Stimulated activated CD4-positive, alpha-beta T cell treated with anti-CD3 and anti-CD28 coated beads, TNF-alpha, amount 100 ng/mL, for 48 hours (primary cell): ENCODE measurements at places on chromosomes 1 and 21.

GRCh38 chr1:53430261-53430660 is 28.9 kb upstream of the DMRTB1 start:
- no peak for DNase-seq

- no peak for DNase-seq
These were observed 198.4 kb upstream of the PTGFR start for GRCh38 chr1:78292361-78292760.

DNA sequence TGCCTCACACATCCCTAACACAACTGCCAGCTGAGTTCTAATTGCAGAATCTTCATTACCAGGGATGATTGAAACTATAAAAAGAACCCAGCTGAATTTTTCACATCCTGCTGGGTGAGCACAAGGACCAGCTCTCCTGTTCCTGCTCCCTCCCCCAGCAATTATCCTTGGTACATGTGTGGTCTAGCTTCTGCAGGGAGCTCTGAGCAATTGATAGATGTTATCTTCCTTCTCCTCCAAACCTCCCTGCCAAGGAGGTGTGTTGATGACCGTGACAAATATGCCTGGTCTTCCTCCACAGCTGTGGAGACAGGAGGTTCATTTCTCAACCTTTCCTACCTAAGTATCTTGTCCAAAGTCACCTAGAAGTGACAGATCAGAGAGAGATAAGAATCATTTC is 65.3 kb upstream of the MAN1A2 start:
- no peak for DNase-seq

GRCh38 chr1:66078412-66078811 is 285.7 kb downstream of the PDE4B start:
- no peak for DNase-seq

- DNase-seq: no peak
These were observed 17.8 kb downstream of the COL24A1 start for GRCh38 chr1:86138746-86139145.
